ENCODE measurements at places on chromosomes 12 and 14. TPM values are rescaled to one million over a fixed set of nuclear protein-coding genes. Genes with fewer than 3 reads are reported as not detected.

- no peak for DNase-seq
These were observed 631 bp upstream of the PTGR2 start for GRCh38 chr14:73851000-73851399.

Gene CD69
- 1.4 TPM for polyA plus RNA-seq

- DNase-seq: no peak
These were observed 91.8 kb downstream of the ITPK1 start for GRCh38 chr14:93023802-93024434.

Gene GPRC5A
- 10.5 TPM for polyA plus RNA-seq

Gene FAM186B
- polyA plus RNA-seq: 3.2 TPM

GRCh38 chr12:130761537-130762318 lies 45.6 kb upstream of the RIMBP2 start:
- DNase-seq: no peak

- DNase-seq: no peak
These were observed 44.0 kb downstream of the RHOJ start for GRCh38 chr14:63248211-63248610.

Gene WSCD2
- polyA plus RNA-seq: 7.6 TPM

- no peak for DNase-seq
These were observed 33.6 kb downstream of the OR10P1 start for GRCh38 chr12:55670276-55670675.

GRCh38 chr14:103830511-103831270 lies 16.7 kb downstream of the PPP1R13B start:
- no peak for DNase-seq

Data from left renal cortex interstitium (tissue), 4 donors.